ENCODE measurements at places on chromosomes 3 and 15.

GRCh38 chr3:76505202-76505845, 534.6 kb upstream of the ROBO2 start:
- no peak for DNase-seq

GRCh38 chr3:42339321-42339720, 71.1 kb downstream of the LYZL4 start:
- no peak for DNase-seq

- no peak for DNase-seq
Observed at GRCh38 chr15:40618906-40619305, 24.9 kb downstream of the KNL1 start.

DNA sequence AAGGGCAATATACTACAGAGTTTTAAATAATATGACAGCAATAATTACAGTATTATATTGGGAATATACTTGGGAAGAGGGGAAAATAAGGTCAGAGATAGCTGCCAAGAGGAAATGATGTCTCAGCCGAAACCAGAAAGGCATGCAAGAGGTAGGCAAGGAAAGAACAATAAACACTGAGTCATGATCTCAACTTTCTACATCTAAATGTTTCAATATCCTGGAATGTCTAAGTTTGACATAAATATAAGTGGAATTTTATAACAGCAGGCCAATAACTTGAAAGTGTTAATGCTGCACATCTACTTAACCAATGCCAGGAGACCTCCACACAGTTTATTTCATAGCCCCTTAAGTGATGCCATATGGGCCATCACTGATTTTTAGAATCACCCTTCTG, 99.8 kb upstream of the CPNE4 start:
- DNase-seq, result no peak

GRCh38 chr3:145519398-145520047, 641.5 kb downstream of the PLOD2 start:
- DNase-seq, result no peak

Measured in CD4-positive, alpha-beta T cell treated with Interleukin-21 for 1 hour (primary cell).